Myocyte (in vitro differentiated cells): ENCODE measurements at places on chromosomes 1 and 21. TPM values are rescaled to one million over a fixed set of nuclear protein-coding genes. Genes with fewer than 3 reads are reported as not detected.
A peak's percentile ranks its signal among the peaks of the same experiment; 100 is the strongest.

The FCGR3A gene
- total RNA-seq = not detected in 2 replicates

The AKR7A2 gene
- total RNA-seq = 101 and 168 TPM in 2 replicates

The OR2T29 gene
- total RNA-seq = not detected in 2 replicates

The PRKAB2 gene
- 37.9 and 50.7 TPM in 2 replicates for total RNA-seq

The FAM229A gene
- 4.4 and 5.2 TPM in 2 replicates for total RNA-seq

The KCNE1 gene
- total RNA-seq = 0.45 TPM in 1 of 2 replicates, not detected in the other

The SDE2 gene
- total RNA-seq = 29.2 and 31.0 TPM in 2 replicates

The TSPAN2 gene
- 0.51 and 0.88 TPM in 2 replicates for total RNA-seq

The TMEM183A gene
- 90.5 and 108 TPM in 2 replicates for total RNA-seq

The TAF13 gene
- 83.4 and 93.5 TPM in 2 replicates for total RNA-seq

- DNase-seq = peak; percentile 50
Observed at GRCh38 chr1:110783292-110783918, 89.5 kb upstream of the CD53 start.

DNA sequence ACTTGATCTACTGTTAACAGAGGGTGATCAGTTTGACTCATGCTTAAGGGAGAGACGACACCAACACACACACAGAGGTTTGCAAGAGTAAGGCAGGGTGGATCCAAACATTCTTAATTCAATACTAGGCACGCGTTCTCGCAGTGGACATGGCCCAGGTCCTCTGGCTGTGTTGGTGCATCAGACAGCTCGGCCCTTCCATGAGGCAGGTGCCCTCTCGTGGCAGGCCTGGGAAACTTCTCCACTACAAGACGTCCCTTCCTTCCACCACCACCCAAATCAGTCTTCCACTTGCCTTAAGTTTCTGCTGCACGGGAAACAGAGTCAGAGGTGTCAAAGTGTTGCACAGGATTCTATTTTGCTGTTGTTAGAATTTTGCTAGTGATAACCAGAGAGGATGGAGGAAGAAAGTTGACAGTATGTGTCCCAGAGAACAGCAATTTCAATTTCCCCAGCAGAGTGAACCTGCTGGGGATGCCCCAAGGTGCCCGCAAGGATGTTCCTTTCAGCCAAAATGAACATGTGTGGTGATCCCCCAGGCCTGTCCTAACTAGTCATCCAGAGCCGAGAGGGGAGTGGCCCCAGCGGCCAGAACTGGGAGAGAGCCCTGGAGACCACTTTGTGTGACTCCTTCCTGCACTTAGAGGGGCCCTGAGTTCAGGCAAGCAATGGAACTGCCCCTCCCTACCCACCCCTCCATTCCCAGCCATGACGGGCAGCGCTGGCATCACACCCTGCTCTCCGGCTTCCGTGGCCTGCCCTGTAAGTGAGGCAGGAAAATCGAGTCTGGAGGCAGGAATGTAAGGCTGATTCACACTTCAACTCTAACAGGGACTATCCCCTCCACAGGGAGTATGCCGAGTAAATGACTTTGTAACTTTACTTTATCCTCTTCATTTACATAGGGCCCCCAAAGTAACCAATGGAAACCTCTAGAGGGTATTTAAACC is 34.8 kb downstream of the MX1 start:
- peak; percentile 70 for DNase-seq

DNA sequence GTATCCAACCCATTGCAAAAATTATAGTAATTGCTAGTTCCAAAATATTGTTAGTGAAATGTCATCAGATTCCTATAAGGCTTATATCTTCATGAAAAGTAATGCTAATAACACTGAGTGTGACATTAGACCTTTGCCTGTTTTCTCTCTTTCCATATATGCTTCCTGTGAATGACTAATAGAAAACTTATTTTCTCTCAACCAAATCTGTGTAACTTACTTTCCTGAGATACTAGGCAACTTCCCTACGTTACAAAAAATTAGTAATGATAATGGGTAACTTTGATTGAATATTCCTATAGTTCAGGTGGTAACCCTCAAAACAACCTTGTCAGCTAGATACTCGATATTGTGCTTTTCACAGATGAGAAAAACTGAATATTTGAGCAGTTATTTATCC is 124.2 kb upstream of the HNRNPU start:
- DNase-seq = no peak

DNA sequence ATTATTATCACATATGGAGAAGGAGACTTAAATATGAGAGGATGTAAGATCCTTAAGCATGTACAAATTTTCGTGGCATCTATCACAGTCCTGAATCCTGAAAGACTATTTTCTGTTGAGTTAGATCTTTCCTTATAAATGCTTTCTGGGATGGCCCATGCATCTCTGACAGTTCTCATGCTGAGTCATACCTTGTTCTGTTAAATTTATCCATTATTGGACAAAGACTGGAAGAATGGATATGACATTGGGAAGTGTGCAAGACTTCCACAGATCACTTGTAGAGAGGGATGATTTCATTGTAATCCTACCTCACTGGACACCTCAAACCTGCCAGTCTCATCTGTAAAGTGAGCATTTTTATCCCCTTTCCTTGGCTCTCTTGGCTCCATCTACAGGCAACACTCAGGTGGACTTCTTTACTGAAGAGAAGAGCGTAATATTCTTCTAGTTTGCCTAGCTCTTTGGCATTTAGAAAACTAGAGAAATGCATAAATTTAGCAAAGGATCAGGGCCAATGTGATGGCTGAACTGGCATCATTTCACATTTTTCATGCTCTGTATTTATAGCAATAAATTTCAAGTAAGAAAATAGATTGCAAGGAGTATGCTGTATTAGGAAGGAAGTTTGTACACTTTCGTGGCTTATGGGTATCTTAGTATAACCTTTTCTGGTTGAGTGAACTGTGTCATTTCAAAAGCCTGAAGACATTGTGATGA is 128.2 kb downstream of the NFIA start:
- no peak for DNase-seq

DNA sequence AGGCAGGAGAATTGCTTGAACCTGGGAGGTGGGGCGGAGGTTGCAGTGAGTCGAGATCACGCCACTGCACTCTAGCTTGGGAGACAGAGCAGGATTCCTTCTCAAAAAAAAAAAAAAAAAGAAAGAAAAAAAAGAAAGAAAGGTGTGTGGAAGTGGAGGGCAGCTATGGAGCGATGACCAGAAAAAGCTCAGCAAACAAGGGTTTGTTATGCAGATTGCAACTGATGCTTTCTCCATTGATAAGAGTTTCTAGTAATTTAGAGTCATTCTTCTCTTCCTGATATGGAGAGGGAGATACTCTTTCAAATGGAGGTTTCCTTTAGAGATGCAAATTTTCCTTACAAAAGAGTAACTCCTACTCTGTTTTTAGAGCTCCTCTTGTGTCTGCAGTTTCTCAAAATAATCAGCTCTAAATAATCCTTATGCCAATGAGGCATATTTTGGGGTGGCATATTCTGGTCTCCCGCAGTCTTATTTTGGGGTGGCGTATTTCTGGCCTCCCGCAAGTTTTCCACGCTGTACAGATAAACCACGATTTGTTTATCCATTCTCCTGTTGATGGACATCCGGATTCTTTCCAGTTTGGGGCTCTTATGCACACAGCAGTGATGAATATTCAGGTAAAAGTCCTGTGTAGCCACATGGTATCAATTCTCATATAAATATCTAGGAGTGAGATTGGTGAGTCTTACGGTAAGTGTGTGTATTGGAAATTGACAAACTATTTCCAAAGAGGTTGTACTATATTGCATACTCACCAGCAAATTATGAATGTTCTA is 30.7 kb upstream of the RCC2 start:
- no peak for DNase-seq

- DNase-seq = no peak
Observed at GRCh38 chr1:164602480-164603093, 43.6 kb downstream of the PBX1 start.

DNA sequence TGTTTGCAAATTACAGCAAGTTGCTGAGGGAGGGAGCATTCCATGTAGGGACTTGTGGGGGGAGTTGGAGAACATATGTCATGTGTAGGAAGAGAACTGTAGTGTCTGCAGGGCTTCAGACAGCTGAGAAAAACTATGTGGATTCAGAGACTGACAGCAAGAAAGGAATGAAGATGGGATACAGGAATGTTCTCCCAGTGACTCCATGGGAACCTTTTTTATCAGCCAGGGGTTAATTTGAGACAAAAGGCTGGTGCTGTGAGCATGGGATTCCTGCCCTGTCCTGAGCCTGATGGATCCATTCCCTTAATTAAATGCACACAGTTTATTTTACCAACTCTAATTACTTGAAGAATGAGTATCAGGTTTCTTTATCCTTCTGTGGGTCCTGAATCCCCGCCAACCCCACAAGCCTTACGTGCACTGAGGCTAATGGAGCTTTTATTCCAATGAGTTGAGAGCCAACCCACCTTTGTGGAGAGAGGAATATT is 26.5 kb upstream of the PLXNA2 start:
- DNase-seq = no peak

DNA sequence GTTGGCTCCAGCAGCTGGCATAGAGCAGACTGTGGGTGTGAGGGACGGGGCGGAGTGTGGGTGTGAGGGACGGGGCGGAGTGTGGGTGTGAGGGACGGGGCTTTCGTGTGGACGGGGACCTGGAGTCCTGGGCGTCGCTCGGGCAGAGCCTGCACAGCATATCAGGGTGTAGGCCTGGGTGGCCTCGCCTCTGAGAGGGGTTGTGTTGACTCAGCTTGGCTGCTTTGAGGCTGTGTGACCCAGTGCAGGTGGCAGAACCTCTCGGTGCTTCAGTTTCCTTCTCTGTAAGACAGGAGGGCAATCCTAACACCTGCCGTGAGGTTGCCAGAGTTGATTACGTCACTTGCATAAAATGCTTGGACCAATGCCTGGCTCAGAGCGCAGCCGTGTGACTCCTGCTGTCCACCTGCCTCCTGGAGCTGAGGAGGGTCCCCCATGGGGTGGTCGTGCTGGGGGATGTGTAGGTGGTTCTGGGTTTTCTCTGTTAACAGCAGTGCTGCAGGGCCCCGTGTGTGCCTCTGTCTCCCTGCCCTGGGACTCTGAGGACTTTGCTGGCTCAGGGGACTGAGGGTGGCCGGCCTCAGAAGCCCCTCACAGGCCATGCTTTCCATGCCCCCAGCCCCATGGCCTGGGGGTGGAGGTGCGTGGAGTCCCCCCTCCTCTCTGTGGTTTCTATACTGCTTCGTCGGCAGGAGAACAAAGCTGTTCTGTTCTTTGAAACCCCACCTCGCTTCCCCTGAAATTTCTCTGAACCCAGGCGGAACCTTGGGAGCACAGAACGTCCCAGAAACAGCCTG is 15.4 kb downstream of the PDXK start:
- peak; percentile 51 for DNase-seq

DNA sequence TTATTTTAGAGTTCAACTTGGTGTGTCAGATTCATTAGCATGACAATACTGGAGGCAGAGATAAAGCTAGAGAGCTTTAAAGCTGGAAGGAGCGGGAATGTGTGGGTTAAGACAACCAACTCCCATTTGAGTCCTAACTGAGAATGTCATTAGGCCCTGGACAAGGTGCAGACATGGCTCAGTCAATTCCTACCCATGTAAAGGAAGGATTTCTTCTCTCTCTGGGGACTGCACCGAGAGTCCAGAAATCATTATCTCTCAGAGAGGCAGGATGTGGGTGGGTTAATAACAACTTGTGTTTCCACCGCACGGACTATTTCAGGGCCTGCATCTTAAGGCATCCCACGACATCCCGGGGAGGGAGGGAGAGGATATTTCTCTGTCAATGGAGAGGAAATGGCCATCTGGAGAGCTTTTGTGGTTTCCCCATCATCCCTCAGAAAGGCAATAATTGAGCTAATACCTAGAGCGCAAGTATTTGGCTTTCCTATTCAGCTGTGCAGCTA is 46.7 kb upstream of the SARS1 start:
- no peak for DNase-seq

GRCh38 chr21:16071092-16071491 is 341.3 kb downstream of the USP25 start:
- peak; percentile 16 for DNase-seq

- no peak for DNase-seq
Observed at GRCh38 chr21:42572906-42573495, 59.3 kb downstream of the SLC37A1 start.
